ENCODE measurements at places on chromosomes 1 and 21.

- no peak for DNase-seq
Observed at GRCh38 chr1:205069371-205070125, 14.7 kb downstream of the TMEM81 start.

DNA sequence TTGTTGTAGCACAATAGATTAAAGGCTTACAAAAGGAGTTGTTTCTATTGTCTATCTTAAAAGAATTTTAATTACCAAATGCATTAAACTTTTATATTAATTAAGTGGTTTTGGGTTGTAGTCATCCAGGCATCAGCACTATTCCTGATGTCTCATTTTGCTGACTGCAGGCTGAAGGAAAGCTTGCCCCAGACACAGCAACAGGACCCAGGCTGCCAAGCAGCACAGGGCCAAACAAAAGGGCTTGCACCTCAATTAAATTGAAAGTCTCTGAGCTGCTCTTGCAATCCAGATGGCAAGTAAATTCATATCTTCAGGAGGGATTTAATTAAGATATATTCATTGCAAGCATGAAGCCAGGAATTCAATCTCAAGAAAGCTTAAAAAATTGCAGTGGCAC, 80.7 kb upstream of the CHODL start:
- no peak for DNase-seq

DNA sequence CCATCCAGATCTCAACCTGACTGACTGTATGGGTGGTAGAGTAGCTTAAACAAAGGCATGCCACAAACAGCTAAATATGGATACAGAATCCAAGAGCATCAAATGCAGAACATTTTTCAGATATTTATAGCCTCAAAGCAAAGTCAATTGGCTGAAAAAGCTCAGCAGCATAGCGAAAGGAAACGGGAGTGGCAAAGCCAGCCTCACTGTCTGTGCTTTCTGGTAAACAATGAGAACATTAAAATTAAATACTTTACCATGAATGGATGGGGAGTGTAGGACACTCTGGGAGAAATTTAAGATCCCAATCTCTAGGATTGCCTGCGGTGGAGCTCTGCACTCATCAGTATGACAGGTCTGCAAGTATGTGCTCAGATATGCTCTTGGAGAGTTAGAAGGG, 4.4 kb downstream of the RASAL2 start:
- DNase-seq: no peak

- no peak for DNase-seq
Observed at GRCh38 chr1:13792419-13792818, 92.4 kb downstream of the PRDM2 start.

DNA sequence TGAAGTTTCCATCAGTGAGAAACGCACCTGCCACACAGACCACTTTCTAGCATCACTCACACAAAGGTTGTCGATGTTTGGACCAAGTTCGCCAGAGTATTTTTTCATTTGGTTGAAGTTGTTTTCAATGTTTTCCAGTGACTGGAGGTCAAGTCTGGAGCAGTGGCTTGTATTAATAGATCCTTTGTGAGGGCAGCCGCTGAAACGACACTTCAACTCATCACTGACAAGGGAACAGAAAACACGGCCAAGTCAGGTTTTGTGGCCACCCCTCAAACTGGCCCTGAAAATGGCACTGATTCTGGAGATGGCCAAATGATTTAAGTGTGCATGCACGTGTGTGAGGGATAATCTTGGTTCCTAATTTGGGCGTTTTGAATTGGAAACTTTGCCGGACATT, 675.6 kb downstream of the SMYD3 start:
- no peak for DNase-seq

GRCh38 chr21:29233611-29234540, 64.8 kb upstream of the BACH1 start:
- DNase-seq: no peak

- DNase-seq: no peak
Observed at GRCh38 chr1:236148470-236148845, 6.1 kb downstream of the GPR137B start.

DNA sequence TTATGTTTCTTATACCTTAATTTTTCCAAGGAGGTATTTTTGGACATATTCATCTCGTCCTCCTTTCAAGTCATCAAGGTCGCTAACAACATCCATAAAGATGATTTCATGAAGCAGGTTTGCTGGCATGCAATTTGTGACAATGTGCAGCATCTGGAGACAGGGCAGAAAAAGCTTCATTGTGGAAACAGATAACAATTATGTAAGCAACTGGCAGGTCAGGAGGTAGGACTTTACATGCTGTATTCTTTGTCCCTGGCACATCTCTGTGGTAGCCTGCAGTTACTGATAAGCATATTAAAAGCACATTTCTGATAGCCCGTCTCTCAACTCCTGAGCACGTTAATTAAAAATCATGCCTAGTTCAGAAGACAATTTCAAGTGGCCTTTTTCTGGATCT, 156.8 kb downstream of the LEPR start:
- no peak for DNase-seq

GRCh38 chr1:182120411-182121258, 59.1 kb upstream of the ZNF648 start:
- no peak for DNase-seq

DNA sequence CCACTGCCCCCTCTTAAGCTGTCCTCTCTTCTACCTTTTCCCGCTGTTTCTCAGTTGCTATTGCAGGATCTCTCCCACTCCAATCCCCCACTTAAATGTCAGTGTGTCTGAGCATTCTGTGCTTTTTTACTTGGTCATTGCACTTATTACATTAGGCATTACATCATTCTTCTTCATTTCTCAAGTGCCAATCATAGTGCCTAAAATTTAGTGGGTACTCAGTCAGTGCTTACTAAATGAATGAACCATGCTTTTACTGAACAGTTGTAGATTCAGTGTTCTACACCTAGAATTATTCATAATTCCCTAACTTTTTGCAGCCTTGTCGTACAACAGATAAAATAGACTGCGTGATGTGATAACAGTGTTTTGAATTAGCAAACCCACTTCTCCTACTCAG, 19.4 kb downstream of the ARMH1 start:
- DNase-seq: no peak

DNA sequence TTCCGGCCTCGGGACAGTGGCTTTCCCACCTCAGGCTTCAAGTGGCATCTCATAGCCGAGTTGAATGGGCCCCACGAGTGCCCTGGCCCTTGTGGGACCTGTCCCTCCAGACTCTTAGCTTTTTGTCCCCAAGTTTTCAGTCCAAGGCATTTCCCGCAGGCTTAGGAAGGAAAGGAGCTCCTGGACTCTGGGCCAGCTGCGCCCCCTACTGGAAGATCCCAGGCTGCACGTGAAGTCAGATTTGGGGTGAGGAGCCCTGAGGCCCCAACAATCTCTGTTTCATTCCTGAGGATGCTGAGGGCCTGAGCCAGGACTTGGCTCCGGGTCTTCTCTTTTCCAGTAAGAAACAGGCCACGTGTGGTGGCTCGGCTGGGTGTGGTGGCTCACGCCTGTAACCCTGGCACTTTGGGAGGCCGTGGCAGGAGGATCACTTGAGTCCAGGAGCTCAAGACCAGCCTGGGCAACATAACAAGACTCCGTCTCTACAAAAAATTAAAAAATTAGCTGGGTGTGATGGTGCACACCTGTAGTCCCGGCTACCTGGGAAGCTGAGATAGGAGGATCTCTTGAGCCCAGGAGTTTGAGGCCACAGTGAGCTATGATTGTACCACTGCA, 67.4 kb downstream of the ARHGEF10L start:
- no peak for DNase-seq

DNA sequence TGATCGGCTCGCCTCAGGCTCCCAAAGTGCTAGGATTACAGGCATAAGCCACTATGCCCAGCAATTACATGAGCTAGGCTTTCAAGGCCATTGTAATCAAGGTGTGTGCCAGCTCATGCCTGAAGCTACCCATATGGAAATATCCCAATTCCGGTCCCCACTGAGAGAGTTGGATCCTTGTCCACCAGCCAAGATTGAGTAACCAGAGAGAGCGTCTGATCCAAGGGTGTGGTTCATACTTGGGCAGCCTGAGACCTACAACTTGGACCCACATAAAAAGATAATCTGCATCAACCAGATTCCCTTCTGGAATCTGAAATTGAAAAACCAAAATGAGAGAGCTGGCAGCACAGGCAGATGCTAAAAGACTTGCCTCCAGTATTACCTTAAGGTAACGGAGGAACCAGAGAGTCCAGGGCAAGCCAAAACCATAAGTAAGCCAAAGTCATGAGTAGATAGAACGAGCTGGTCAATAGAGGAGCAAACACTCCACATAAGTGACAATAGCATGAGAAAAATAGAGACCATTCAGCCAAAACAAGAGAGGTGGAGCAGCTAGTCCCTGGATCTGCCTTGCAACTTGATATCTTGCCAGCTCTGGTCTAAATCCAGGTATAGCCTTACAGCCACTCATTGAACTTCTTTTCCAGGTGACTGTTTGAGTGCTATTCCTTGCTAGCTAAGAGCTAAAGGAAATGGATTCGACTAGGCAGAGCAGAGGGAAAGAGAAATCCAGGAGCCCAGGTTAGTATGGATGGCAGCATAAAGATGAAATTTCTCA, 63.8 kb upstream of the ATP1A1 start:
- DNase-seq: no peak

DNA sequence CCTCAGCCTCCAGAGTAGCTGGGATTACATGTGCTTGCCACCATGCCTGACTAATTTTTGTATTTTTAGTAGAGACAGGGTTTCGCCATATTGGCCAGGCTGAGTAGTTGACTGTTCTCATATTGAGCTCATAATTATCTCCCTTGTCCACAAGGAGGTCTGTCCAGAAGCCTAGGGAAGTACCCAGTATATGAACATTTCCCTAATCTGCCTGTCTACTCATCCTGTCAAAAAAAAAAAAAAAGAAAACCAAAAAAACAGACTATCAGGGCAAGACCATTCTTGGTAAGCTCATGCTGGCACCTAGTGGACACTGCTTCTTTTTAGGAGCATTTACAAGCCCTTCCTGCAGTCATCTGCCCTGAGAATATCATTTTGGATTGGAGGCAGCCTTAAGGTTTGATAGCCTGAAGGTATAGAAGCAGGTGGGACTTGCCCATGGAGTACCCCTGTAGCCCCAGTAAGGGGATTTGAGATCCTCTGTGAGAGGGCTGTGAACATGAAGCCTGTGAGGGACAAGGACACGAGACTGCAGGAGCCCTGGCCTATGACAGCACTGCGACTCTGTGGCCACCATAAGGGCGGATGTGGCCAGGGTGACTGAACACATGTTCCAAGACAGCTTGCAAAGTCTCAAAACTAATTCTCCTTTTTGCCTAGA, 10.8 kb upstream of the DUSP12 start:
- DNase-seq: no peak

DNA sequence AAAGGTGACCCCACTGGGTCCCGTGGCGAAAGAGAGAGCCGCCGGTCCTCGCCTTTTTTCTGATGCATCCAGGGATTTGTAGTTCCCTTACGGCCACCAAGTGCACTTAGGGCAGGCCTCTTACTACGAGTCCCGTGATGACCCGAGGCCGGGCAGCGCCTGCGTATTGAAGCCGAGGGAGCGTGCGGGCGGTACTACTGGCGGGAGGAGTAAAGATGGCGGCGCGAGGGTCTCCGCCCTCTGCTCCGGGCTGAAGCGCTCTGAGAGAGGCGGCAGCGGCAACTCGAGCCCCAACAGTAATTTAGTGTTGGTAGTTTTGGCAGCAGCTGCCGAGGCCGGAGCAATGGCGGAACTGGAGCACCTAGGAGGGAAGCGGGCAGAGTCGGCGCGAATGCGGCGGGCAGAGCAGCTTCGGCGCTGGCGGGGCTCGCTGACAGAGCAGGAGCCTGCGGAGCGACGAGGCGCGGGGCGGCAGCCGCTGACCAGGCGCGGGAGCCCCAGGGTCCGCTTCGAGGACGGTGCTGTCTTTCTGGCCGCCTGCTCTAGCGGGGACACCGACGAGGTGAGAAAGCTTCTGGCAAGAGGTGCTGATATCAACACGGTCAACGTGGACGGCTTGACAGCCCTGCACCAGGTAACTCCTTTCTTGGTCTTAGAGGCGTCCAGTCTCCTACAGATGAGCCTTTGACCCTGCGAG, at the start of gene PPP1R12B:
PPP1R12B (plus strand) TSS at position 191 of the 697 bp plus-strand sequence; CDS start at position 344, 153 bp downstream.
- DNase-seq: peak; percentile 91
